ENCODE measurements at places on chromosomes 16 and 17.

- no peak for DNase-seq
Observed at GRCh38 chr17:16980813-16981731, 9.2 kb upstream of the TNFRSF13B start.

DNA sequence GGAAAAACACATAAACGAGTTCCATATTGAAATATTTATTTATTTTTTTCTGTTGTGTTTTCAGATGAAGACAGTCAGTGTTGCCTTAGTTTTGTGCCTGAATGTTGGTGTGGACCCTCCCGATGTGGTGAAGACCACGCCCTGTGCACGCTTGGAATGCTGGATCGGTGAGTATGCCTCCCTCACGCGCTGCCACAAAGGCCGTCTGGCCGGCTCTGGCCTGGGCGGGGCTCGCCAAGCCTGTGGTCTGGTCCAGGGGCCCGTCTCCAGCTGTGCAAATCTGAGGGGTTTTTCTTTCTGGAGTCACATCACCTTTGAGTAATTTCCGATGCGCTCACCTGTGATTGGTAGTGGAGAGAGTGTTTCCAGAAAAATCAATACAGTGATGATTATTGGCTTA lies 81.0 kb downstream of the RPTOR start:
- DNase-seq: no peak

DNA sequence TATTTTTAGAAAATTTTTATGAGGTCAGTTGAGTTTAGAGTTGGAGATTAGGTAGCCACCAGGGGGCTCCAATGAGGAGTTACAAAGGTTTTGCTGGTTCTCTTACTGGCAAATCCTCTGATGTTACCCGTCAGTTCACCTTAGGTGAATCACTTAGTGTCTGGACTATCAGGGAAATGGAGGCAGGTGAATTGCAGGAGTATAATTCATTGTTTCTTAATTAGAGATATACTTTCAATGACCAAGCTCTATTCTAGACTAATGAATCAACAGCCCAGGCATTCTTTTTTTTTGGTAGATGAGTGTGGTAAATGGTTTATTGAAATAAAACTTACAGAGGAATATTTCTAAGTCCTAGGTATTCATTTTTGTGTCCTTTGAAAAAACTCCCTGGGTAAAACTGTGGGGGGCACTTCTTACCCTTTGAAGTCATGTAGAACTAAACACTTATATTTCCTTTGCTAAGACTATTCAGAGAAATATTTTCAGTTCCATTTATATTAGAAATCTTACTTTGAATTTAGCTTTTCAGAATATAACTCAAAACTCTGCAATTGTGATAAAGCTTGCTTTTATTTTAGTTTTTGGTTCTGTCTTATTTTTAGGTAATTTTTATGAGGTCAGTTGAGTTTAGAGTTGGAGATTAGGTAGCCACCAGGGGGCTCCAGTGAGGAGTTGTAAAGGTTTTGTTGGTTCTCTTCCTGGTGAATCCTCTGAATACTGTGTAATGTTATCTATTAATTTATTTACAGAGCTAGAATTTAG lies 17.7 kb downstream of the PSMD11 start:
- peak; percentile 20 for DNase-seq

GRCh38 chr17:9844153-9844552 lies 18.4 kb downstream of the GLP2R start:
- no peak for DNase-seq

DNA sequence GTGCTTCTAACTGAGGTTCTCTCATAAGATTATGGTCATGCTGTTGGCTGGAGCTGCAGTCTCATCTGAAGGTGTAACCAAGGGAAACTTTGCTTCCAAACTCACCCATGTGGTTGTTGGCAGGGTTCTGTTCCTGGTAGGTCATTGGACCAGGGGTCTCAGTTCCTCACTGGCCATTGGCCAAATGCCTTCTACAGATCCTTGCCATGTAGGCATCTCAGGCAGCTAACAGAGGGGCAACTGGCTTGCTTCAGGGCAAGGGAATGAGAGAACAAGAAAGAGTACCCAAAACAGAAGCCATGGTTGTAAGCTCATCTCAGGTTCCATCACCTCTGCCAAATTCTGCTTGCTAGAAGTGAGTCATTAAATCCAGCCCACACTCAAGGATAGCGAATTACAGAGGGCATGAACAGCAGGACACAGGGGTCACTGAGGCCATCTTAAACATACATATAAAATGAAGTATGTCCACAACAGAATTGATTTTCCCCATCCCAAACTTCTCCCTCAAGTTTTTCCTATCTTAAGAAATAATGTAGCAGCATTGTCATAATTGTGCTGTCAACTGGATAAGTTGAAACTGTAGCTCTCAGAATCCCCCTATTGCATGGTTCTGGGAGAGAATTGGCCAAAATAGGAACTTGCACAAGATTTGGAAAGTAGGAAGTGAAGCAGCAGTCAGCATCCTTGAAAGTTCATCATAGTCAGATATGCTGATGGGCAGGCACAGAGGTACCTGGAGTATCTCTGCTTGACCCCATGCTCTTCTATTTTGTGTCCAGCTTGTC lies 42.4 kb upstream of the CES5A start:
- no peak for DNase-seq

GRCh38 chr17:59572301-59572924 lies 7.0 kb downstream of the DHX40 start:
- DNase-seq: no peak

- no peak for DNase-seq
Observed at GRCh38 chr17:64075913-64076312, 54.0 kb downstream of the ERN1 start.

DNA sequence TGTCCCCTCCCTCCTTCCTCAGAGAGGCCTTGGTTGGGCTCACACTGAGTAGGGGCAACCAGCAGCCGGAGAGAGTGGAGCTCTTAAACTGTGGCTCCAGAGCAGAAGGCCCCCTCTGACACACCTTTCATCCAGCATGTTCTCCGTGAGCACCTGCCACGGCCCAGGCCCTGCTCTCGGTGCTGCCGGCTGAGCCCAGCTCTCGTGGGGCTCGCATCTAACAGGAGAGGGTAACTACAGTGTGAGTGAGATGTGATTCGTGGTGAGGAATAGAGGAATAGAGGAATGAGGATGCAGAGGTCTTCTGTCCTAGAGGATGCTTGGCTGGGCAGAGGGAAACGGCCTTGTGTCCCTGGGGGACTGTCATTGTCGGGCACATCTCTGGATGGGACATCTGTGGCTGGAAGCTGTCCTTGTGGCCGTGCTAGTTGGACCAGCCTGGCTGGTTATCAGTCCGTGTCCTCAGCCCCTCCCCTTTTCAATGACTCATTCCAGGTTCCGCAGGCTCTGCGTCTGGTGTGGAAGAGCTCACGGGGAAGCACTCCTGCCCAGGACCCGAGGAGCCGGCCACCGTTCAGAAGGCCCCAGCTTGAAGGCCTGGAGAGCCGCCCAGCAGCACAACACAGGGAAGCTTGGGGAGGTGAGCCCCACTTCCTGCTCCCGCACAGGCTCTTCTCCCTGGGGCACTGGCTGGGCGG lies 11.9 kb upstream of the DNASE1 start:
- DNase-seq: no peak

- peak; percentile 4 for DNase-seq
Observed at GRCh38 chr16:24253192-24253591, 2.9 kb upstream of the CACNG3 start.

DNA sequence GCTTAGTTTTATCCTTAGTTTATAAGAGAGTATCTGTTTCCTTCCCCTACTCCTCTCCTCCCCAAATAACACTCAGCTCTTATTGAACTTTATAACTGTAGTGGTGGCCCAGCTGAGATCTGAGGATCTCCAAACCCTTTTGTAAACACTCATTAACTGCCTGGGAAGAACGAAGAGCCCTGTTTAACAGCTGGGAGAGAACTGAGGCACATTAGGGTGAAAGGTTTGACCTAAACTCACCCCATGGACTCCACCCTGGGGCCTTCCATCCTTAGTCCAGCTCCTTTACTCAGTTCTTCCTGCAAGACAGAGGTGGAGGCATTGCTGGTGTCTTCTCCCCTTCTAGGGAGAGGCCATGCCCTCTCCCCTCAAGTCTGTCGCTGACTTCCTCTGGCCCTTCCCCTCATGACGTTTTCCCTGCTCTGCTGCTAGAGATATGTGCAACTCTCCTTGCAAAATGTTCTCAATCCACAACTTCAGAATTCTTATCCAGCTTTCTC lies 1.2 kb upstream of the RARA start:
- peak; percentile 39 for DNase-seq

DNA sequence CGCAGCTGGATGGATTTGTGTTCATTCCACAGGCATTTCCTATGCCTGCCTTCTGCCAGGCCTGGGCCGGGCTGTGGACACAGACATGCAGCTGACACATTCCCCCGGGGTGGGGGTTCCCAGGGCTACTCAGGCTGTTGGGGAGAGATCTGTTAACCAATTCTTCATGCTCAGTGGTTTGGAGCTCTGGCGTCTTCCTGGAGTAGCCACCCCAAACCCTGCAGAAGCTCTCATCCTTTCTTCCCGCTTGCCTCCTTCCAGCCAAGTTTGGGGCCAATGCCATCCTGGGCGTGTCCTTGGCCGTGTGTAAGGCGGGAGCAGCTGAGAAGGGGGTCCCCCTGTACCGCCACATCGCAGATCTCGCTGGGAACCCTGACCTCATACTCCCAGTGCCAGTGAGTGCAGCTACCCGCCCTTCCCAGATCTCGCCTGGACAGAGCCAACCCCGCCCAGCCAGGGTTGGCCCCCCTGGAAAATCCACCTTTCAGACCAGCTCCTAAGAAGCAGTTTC lies 2.6 kb downstream of the ENO3 start:
- no peak for DNase-seq

- no peak for DNase-seq
Observed at GRCh38 chr16:66374176-66374575, 7.7 kb downstream of the CDH5 start.

DNA sequence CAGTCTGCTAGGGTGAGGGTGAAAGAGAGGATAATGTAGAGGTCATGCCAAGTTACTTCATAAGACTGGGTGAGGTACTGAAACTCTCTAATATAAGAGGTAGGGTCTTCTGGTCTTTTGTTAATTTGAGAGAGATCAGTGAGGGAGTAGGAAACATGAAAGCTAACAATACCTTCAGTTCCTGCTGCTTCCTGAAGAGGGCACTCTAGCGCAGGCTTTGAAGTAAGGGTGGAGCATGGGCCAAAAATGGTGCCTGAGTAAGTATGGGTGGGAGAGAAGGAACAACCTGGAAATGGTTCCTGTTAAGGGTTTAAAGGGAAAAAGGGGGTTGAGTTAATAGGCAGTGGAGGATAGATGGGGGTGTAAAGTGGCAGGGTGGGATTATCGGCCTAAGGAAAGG lies 2449.5 kb downstream of the TP53TG3F start:
- DNase-seq: no peak

GRCh38 chr17:57413848-57414651 lies 157.7 kb downstream of the MSI2 start:
- no peak for DNase-seq

GRCh38 chr17:81480140-81481072 lies 32.2 kb downstream of the ACTG1 start:
- peak; percentile 79 for DNase-seq

GRCh38 chr17:79476074-79476652 lies 134.7 kb downstream of the RBFOX3 start:
- no peak for DNase-seq
